Hindlimb muscle (tissue), 1 donor: ENCODE measurements at places on chromosomes 13 and 19. TPM values are rescaled to one million over a fixed set of nuclear protein-coding genes. Genes with fewer than 3 reads are reported as not detected.

DNA sequence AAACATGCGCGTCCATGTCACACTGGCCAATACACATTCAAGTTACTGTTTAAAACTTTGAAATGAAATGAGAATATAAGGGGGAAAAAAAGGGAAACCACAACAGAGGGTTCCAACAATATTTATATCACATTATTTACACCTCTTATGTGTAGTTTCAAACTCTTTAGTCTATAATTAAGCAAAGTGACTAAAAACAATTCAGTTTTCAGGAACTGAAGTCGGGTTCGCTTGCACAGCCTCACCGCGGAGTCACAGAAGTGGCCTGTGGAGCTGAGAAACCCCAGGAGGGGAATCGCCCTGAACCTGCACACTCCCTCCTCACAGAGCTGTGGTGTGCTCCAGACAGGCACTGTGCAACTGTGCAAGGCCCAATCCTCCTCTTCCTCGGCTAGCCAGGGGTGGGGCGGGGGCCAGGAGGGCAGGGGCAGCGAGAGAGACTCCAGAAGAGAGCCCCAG is 75.9 kb downstream of the STK24 start:
- no peak for DNase-seq

SCGB2B2 gene
- 0.90 TPM for polyA plus RNA-seq

DNA sequence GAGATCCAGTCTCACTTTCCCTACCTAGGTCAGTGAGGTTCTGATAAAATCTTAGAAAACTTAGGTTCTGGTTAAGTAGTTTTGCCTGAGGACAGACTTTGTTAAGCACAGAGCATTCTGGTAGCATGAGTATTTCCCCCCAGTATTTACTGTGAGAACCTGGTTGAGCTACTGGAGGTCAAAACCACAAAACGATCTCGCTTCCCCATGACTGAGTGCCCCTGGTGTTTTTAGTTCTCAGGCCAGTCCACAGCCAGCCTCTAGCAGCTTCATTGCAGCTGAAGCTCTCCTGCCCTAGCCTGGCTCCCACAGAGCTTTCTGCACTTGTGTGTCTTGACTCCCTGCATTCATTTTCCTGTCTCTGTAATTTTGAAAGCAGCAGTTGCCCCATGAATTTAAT is 1138.2 kb downstream of the UQCRFS1 start:
- no peak for DNase-seq

DNA sequence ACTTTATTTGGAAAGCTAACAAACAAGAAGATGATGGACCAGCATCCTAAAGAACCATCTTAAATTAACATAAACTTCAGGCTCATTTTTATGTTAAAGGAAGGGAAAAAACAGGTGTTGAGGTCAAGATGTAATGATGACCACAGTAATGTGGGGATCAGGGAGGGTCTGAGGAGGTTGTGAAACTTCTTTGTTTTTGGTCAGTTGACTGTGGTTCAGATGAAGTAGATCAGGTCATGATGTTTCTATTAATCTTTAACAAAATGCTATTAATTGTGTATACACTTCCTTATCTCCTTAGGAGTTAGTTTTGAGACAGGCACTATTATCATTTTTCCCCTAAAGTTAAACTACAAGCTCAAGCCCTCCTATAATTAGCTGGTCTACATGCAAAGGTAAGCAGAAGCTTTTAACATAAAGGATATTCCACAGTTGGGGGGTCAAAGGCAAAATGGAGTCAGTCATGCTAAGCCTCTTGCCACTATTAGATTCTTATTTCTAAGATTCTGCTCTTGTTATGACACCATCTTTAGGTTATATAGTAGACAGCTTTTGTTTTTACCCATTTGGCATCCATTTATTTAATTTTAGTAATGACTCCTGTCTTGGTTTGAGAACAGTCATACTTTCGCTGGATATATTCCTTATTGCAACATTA is 800.1 kb upstream of the PCDH9 start:
- DNase-seq: no peak

DNA sequence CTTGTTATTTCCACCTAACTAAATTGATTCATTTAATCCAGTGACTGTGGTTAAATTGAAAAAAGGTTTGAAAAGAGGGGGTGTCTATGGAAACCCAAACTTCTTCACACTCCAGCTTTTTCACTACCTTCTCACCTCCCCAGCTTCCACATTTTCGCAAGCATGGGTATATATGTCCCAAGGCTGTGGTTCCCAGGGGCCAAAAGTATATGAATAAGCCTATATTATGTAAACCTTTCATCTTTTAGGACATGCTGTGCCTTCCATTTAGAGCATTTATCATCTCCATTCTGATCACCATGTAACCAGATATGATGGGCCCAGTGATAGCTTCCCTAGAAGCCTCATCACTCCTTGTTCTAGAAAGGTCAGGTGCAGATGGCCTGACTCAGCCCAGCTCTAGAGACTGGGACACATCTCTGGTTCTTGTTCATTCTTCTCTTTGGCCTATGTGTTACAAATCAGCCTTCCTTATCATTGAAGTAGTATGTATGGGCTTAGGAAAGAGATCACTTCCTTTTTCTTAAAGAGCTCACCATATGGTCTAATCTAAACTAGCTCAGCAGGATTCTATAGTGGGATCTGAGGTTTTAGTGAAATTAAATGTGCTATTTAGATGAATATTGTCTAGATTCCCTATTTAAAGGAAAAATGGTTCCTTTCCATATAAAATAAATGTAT is 19.5 kb upstream of the ARL11 start:
- DNase-seq: no peak

- no peak for DNase-seq
Observed at GRCh38 chr13:98301721-98302120, 124.7 kb upstream of the RNF113B start.

RGCC gene
- polyA plus RNA-seq: 18.5 TPM

DNA sequence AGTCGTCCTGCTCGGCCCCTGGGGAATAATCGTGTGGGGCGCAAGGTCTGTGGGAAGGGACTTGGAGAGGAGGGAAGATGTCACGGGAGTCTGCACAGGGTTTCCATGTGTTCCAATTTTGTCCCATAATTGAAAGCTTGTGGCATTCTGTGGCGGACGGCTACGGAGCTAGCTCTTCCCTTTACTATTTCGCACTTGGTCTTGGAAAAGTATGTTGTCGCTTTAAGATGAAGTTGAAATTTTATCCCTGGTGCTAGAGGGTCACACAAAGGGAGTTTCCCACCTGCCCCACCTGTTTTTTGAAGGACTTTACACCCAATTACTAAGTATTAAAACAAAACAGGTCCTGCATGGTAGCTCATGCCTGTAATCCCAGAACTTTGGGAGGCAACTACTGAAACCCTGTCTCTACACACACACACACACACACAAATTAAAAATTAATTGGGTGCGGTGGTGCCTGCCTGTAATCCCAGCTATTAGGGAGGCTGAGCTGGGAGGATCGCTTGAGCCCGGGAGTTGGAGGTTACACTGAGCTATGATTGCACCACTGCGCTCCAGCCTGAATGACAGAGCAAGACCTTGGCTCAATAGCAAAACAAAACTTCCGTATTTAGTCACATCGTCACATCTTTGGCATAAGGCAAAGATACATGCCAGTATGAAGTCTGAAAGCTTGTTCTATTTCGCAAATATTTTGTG is 967 bp upstream of the TPT1 start:
- DNase-seq: peak; percentile 24

DCT gene
- 0.74 TPM for polyA plus RNA-seq

PRODH2 gene
- polyA plus RNA-seq: 0.12 TPM

- DNase-seq: no peak
Observed at GRCh38 chr13:41582027-41582463, 124.7 kb downstream of the RGCC start.

DNA sequence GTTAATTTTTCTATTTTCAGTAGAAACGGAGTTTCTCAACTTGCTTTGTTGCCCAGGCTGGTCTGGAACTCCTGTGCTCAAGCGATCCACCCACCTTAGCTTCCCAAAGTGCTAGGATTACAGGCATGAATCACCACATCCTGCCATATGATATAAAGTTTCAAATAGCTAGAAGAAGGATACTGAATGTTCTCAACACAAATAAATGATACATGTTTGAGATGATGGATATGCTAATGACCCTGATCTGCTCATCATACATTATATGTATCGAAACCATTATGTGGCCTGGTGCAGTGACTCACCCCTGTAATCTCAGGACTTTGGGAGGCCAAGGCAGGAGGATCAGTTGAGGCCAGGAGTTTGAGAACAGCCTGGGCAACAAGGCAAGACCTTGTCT is 11.5 kb downstream of the CIB3 start:
- DNase-seq: no peak
